Germinal center (tissue), 1 donor: ENCODE measurements at places on chromosomes 1 and 21.

- no peak for DNase-seq
Observed at GRCh38 chr1:83527987-83528386, 470.9 kb downstream of the TTLL7 start.

DNA sequence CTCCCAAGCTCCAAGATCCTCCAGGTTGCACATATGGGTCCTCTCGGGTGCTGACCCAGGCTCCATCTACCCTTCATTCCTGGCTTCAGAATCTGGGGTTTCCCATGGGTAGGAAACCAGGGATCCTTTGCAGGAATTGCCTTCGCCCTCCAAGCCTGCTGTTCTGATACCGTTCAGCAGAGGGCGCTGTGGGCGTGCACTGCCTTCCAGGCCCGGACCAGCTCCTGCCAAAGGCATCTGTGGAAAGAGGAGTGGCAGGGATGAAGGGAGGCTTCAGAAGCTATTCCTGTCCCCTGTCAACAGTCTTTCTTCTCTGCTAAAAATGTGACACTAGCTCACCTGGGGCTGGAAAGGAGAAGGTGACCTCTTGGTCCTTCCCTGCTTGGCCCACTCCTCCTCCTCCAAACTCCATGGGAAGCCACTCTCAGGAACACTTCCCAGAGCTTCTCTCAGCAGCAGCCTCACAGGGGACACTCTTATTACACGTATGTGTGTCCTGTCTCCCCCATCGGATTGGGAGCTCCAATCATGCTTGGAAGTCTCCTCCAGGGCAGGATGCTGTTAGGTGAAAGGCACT lies 71.2 kb downstream of the VWA5B1 start:
- peak; percentile 46 for DNase-seq

DNA sequence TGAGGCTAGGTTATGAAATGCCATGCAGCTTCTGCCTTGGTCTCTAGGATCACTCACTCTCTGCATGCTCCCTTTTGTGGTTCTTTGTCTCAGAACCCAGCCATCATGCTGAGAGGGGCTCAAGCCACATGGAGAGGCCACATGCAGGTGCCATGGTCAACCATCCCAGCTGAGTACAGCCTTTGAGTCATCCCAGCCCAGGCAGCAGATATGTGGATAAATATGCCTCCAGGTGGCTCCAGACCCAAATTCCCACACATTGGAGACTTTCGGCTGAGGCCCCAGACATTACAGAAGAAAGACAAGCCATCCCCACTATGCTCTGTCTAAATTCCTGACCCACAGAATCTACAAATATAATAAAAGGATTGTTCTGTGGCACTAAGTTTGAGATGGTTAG lies 102.0 kb downstream of the LHX9 start:
- no peak for DNase-seq

DNA sequence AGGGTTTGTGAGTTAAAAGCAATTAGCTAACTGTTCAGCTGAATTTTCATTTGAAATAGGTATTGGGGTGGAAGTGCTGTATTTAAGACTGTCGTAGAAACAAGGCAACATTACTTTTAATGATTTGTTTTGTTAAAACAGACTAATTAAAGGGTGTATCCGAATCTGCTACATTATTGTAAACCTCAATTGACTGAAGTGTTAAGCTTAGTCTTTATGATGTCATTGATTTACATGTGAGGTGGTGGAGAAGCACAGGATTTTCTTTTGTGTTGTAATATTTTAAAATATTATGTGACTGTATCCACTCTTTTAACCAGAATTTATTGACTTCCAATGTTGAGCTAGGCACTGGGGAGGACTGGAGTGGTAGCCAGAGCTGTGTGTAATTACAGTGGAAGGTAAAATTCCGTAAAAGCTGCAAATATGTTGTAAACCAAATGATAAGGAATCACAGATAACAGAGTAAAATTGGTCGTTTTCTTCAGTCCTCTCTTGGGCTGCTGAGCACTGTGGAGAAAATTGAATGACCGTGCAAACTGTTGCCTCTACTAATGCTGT lies 1.6 kb downstream of the HOOK1 start:
- no peak for DNase-seq

DNA sequence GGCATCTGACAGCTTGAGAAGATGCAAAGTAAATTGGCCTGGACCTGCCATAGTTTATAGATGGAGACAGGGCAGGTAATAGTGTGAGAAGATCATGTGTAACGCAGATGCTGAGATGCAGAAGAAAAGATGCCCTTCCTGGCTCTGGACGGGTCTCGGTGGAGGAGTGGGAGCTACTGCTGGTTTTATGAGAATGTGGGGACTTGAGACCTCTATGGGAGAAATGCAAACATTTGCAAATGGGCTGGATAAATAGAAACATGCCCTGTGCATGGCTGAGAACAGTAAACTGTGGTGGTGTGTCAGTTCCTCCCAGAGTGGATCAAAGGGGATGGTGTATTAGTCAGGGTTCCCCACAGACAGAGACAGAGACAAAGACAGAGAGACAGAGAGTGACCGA lies 21.9 kb downstream of the UBASH3A start:
- DNase-seq: no peak

DNA sequence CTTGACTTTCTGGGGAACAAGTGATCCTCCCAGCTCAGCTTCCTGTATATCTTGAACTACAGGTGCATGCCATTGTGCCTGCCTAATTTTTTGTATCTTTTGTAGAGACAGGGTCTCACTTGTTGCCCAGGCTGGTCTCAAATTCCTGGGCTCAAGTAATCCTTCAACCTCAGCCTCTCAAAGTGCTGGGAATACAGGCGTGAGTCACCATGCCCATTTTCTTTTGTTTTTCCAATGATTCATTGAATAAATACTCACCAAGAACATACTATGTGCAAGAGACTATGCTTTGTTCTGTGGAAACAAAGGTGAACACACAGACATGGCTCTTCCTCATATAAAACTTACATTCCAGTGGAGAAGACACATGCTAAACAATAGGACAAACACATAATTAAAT lies 407.8 kb upstream of the DAB1 start:
- DNase-seq: no peak

DNA sequence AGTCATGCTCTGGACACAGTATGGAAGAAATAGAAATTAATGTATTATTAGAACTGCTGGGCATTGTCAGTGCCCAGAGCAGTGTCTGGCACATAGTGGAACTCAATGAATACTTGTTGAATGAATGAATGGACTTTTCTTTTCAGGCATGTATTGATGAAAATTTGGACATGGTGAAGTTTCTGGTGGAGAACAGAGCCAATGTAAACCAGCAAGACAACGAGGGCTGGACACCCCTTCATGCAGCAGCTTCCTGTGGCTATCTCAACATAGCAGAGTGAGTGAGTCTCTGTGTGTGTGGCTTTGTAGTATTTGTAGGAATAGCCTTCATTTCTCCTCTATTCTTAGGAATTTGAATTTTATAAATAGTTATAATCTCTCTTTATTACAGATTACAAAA lies 68.1 kb downstream of the PPP1R12B start:
- no peak for DNase-seq

GRCh38 chr1:53606651-53607051 lies 132.3 kb downstream of the GLIS1 start:
- DNase-seq: no peak

DNA sequence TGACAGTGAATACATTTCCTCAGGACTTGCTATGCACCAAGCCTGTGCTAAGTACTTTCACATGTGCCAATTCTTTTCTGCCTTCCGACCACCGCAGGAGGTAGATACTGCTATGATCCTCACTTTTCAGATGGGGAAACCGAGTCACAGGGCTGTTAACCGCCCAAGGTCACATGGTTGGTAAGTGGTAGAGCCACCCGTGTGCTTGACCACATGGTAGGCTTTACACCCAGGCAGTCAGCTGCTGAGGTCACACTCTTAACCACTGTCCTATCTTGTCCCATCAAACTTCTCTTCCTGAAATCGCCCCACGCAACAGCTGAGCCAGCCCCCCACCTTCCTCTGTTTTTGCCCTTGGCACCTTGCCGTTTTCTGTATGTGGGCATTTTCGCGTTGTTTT lies 31.0 kb upstream of the SDHB start:
- no peak for DNase-seq
